Effector memory CD8-positive, alpha-beta T cell (primary cell): ENCODE measurements at places on chromosomes 2 and 18.

DNA sequence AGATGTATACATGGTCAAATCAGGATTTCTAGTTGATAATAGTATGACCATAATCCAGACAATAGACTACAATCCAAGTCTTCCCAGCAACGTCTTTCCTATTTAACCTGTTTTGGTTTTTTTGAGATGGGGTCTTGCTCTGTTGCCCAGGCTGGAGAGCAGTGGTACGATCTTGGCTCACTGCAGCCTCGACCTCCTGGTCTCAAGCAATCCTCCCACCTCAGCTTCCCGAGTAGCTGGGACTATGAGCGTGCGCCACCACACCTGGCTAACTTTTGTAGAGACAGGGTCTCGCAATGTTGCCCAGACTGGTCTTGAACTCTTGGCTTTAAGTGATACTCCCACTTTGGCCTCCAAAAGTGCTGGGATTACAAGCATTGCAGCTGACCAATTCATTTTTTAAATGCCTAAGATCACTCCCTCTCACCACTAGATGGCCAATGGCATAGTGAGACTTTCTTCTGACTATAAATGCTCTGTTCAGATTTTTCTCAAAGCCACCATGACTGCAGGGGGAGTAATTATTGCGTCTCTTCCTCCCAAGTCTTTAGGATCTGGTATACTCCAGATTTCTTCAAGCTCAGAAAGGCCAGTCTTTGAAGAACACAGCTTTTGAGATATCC, 47.6 kb downstream of the HNRNPLL start:
- no peak for DNase-seq
- peak overlapping the region; percentile 62 for H3K27ac ChIP-seq
- no peak overlapping the region for H3K4me3 ChIP-seq
- H3K4me1 ChIP-seq, result peaks cover 3% of the 10 kb centered on the region
- no peaks in the 10 kb centered on the region for H3K36me3 ChIP-seq
- H3K27me3 ChIP-seq, result no peaks in the 10 kb centered on the region

DNA sequence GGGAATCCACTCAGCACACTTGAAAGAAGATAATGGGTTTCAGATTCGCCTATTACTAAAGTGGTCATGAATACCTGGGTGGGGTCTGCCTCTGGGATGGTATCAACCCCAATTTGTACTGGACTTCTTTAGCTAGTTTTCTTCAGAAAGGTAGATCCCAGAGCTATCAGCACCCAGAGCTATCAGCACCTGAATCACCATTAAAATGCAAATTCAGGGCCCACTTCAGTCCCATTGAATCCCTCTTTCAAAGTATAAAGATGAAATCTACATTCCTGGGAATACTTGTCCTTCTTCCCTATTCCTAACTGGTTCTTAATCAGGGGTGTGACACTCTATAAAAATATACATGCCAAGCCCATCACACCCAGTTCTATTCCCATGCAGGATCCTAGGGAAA, 914.3 kb downstream of the DCC start:
- H3K36me3 ChIP-seq, result no peaks in the 10 kb centered on the region
- no peaks in the 10 kb centered on the region for H3K4me1 ChIP-seq
- H3K27me3 ChIP-seq, result no peaks in the 10 kb centered on the region
- H3K4me3 ChIP-seq, result no peak overlapping the region

DNA sequence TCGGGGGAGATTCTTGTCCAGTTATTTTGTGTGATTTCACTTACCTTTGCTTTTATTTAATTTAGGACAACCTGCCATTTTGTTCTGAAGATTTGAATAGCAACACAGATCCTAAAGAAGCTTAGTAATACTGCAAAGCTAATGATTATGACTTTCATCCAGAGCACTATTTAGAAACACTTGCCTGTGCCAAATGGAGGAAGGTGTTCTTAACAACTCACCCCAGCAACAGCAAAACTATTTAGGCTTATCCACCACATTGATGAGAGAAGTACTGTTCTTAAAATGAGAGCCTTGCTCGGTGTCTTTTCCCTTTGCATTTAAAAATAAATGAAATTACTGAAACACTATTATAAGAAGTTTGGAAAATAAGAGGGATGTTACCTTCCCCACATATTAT, 59.7 kb downstream of the RHBDD1 start:
- no peaks in the 10 kb centered on the region for H3K36me3 ChIP-seq
- no peak for DNase-seq
- H3K4me3 ChIP-seq, result no peak overlapping the region

- no peak overlapping the region for H3K27ac ChIP-seq
- peaks cover 3% of the 10 kb centered on the region for H3K4me1 ChIP-seq
- H3K27me3 ChIP-seq, result no peaks in the 10 kb centered on the region
- DNase-seq, result no peak
- H3K4me3 ChIP-seq, result no peak overlapping the region
Measured at GRCh38 chr2:127096718-127097470, 10.1 kb downstream of the BIN1 start.

DNA sequence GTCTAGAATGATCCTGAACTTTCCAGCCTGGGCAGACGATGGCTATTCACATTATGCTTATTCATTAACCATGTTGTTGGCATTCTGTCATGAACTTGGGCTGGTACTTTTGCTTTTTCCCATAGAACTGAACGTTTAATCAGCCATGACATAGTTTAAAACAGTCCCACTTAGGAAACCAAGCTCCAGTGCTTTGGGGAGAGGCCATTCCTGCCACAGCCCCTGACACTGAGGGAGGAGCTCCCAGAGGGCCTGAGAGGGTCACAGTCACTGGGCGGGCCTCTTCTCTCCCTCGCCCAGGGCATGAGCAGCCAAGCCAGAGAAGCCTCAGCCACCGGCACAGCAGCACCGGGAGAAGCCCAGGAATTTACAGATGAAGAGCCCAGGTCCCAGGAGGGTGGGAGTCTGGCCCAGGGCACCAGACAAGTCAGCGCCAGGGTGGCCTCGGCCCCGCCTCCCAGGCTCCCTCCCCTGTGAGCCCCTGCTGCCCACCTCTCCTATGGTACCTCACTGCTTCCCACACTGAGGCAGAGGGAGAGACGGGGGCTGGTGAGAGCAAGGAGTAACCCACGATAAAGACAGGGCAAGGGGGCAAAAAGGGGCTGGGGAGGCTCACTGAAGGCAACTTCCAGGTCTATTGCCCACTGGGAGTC, 33.6 kb downstream of the MAL start:
- H3K27ac ChIP-seq, result no peak overlapping the region
- H3K27me3 ChIP-seq, result peaks cover 17% of the 10 kb centered on the region
- peaks cover 2% of the 10 kb centered on the region for H3K36me3 ChIP-seq
- peaks cover 6% of the 10 kb centered on the region for H3K4me1 ChIP-seq
- no peak for DNase-seq
- no peak overlapping the region for H3K4me3 ChIP-seq

GRCh38 chr18:58411323-58411722, 217.6 kb downstream of the ALPK2 start:
- DNase-seq, result no peak
- no peak overlapping the region for H3K4me3 ChIP-seq
- H3K4me1 ChIP-seq, result no peaks in the 10 kb centered on the region
- H3K27ac ChIP-seq, result no peak overlapping the region

DNA sequence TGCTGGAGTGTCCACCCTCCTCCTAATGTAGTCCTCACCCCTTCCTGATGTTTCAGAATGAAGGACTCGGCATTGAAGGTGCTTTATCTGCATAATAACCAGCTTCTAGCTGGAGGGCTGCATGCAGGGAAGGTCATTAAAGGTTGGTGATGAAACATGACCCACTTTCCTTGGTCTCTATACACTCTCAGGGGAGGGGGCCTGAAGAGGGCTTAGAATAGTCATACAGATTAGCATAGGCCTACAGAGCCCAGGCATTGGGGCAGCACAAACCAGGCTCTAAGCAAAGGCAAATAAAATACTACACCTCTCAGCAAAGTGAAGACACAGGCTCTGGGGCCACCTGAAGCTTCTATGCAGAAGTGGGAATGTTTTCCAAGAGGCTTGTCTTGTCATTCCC, 1.8 kb downstream of the IL36RN start:
- no peak overlapping the region for H3K4me3 ChIP-seq
- H3K27ac ChIP-seq, result no peak overlapping the region
- peaks cover 18% of the 10 kb centered on the region for H3K27me3 ChIP-seq
- H3K4me1 ChIP-seq, result no peaks in the 10 kb centered on the region

- no peaks in the 10 kb centered on the region for H3K4me1 ChIP-seq
- H3K36me3 ChIP-seq, result no peaks in the 10 kb centered on the region
Measured at GRCh38 chr2:229342376-229342775, 71.3 kb upstream of the PID1 start.

DNA sequence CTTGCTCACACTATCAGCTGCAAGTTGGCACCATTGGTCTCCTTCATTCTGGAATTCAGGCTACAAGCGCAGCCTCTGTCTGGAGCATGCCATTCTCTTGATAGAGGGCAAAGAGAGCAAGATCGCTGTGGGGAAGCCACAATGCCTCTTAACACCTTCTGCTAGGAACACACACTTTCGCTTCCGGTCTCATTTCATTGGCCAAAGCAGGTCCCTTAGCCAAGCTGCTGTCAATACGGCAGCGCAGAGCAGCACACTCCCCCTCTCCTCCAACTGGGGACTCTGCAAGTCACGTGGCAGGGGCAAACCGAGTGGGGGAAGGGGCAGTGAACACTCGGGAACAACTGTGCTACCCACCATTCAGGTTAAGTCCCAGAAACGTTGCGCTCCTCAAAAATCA, 98.1 kb downstream of the MMADHC start:
- no peak for DNase-seq
- H3K4me1 ChIP-seq, result no peaks in the 10 kb centered on the region
- H3K4me3 ChIP-seq, result no peak overlapping the region
- H3K27ac ChIP-seq, result no peak overlapping the region
- H3K36me3 ChIP-seq, result peaks cover 3% of the 10 kb centered on the region

DNA sequence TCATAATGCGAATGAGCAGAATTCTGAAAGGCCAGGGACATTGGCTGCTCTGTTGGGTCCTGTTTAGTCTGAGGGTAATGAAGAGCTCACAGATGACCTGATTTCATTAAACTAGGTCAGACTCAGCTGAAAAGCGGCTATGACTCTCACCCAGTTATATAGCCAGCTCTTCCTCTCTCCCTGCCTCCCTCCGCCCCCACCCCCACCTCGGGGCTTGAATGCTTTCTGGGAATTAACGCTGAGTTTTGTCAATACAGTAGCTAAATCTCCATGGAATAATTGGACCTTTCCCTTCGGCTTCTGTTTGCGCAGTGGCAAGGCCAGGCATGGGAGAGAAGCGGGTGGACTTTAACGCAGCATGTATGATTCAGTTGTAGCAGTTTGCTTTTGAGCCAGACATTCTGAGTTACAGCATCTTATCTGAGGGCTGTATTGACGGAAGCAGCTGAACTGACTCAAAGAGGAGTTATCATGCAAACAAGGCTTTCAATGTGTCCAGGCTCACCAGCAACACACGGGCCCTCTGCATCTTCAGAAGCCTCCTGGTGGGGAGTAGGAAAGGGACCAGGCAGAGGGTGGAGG, 110.6 kb downstream of the MYCN start:
- H3K27me3 ChIP-seq, result no peaks in the 10 kb centered on the region
- H3K4me3 ChIP-seq, result no peak overlapping the region
- no peak for DNase-seq
- no peaks in the 10 kb centered on the region for H3K36me3 ChIP-seq
- no peaks in the 10 kb centered on the region for H3K4me1 ChIP-seq

DNA sequence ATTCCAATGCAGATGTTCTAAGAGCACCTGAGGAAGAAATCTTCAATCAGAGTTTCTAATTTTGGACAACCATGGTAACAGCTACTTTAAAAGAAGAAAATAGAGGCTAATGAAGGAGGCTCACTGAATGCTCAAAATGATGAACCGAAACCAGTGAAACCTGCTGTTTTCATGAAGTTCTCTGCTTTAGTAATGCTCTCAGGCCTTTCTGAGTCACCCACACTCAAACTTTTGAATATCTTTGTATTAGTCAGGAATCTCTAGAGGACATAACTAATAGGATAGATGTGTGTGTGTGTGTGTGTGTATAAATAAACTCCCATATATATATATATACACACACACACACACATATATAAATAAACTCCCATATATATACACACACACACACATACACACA, 76.9 kb upstream of the RIT2 start:
- H3K27ac ChIP-seq, result no peak overlapping the region
- H3K4me1 ChIP-seq, result no peaks in the 10 kb centered on the region
- no peak overlapping the region for H3K4me3 ChIP-seq

DNA sequence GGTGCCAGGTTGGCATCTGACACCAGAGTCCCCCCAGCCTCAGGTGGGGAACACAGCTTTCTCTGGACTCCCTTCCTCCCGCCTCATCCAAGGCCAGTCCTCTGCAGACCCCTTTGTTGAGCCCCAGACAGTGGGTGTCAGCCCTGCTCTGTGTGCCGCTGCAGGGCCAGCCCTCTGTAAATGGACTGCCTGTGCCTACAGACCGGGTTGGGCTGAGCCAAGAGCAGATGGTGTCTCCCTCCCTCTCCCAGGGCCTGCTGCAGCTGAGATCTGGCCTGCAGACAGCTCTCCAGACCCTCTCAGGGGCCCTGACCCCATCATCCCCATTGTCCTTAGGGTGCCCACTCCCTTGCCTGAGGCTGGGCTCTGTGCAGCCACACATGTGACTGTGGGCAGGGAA, 160.8 kb downstream of the KLHL29 start:
- no peak overlapping the region for H3K4me3 ChIP-seq
- DNase-seq, result no peak
- no peaks in the 10 kb centered on the region for H3K36me3 ChIP-seq
- peaks cover 26% of the 10 kb centered on the region for H3K27me3 ChIP-seq
- H3K27ac ChIP-seq, result no peak overlapping the region
- H3K4me1 ChIP-seq, result no peaks in the 10 kb centered on the region

- H3K4me3 ChIP-seq, result no peak overlapping the region
- peaks cover 5% of the 10 kb centered on the region for H3K4me1 ChIP-seq
- H3K27me3 ChIP-seq, result peaks cover 42% of the 10 kb centered on the region
- peaks cover 2% of the 10 kb centered on the region for H3K36me3 ChIP-seq
- DNase-seq, result no peak
Measured at GRCh38 chr2:148902798-148903197, 27.8 kb downstream of the KIF5C start.

GRCh38 chr2:16227811-16228462, 287.6 kb downstream of the MYCN start:
- H3K27me3 ChIP-seq, result no peaks in the 10 kb centered on the region
- H3K27ac ChIP-seq, result no peak overlapping the region
- no peaks in the 10 kb centered on the region for H3K36me3 ChIP-seq
- H3K4me3 ChIP-seq, result no peak overlapping the region
- no peaks in the 10 kb centered on the region for H3K4me1 ChIP-seq

GRCh38 chr18:11842562-11842961, 8.7 kb upstream of the CHMP1B start:
- H3K4me1 ChIP-seq, result no peaks in the 10 kb centered on the region
- DNase-seq, result no peak
- H3K27ac ChIP-seq, result no peak overlapping the region
- H3K4me3 ChIP-seq, result no peak overlapping the region
- H3K36me3 ChIP-seq, result peaks cover 6% of the 10 kb centered on the region

- H3K4me3 ChIP-seq, result peak overlapping the region; percentile 95
- H3K36me3 ChIP-seq, result peaks cover 73% of the 10 kb centered on the region
- peaks cover 34% of the 10 kb centered on the region for H3K4me1 ChIP-seq
- peak; percentile 56 for DNase-seq
- H3K27me3 ChIP-seq, result peaks cover 17% of the 10 kb centered on the region
Measured at GRCh38 chr2:8680822-8681760, 765 bp upstream of the ID2 start.

DNA sequence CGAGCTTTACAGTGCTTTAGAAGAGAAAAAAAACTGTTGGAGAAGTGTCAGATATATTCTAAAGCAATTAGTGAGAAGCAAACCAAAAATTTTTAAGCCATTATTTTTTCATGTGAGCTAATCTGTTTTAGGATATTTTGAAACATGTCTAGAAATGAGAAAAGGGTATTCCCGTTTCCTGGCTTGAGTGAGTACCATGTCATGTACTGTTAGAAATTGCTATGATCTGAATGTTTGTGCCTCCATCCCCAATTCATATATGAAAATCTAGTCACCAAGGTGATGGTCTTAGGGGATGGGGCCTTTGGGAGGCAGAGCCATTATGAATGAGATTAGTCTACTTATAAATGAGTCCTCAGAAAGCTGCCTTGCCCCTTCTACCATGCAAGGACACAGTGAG, 493.3 kb upstream of the GCFC2 start:
- no peaks in the 10 kb centered on the region for H3K36me3 ChIP-seq
- no peaks in the 10 kb centered on the region for H3K4me1 ChIP-seq
- no peak overlapping the region for H3K4me3 ChIP-seq
- H3K27me3 ChIP-seq, result no peaks in the 10 kb centered on the region
